ENCODE measurements at places on chromosomes 4 and X. TPM values are rescaled to one million over a fixed set of nuclear protein-coding genes. Genes with fewer than 3 reads are reported as not detected.

STARD8 gene
- 0.07 TPM for total RNA-seq

ANKRD50 gene
- 46.6 TPM for total RNA-seq

SLC25A53 gene
- 3.4 TPM for total RNA-seq

TNIP3 gene
- total RNA-seq = not detected

BEX1 gene
- total RNA-seq = not detected

NXF2 gene
- not detected for total RNA-seq

NAP1L2 gene
- 0.68 TPM for total RNA-seq

CSAG3 gene
- not detected for total RNA-seq

MAGEC1 gene
- total RNA-seq = not detected
